ENCODE measurements at places on chromosomes 12 and 14. TPM values are rescaled to one million over a fixed set of nuclear protein-coding genes. Genes with fewer than 3 reads are reported as not detected.

SRGAP1 gene
- total RNA-seq = 3.0 TPM

PLEKHD1 gene
- not detected for total RNA-seq

DNA sequence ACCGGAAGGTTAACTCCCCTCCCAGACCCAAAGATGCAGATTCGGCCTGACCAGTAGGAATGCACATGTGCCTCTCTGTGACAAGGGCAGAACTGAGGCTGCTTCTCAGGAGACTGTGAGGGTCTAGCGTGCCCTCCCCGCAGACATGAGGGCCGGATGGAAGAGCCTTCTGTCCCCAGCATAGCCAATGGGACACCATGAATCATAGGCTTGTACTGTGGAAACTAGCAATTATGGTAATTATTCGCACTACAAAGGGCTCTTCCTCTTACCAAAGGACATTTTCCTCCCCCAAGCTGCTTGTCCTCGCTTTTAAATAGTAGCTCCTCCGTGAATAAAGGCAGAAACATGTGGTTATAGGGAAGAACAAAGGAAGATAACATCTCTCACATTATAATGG is 6.2 kb downstream of the COA8 start:
- peaks cover 3% of the 10 kb centered on the region for H3K4me1 ChIP-seq
- no peak for DNase-seq
- no peaks in the 10 kb centered on the region for H3K36me3 ChIP-seq
- H3K4me3 ChIP-seq = no peak overlapping the region
- H3K27ac ChIP-seq = no peak overlapping the region

DNA sequence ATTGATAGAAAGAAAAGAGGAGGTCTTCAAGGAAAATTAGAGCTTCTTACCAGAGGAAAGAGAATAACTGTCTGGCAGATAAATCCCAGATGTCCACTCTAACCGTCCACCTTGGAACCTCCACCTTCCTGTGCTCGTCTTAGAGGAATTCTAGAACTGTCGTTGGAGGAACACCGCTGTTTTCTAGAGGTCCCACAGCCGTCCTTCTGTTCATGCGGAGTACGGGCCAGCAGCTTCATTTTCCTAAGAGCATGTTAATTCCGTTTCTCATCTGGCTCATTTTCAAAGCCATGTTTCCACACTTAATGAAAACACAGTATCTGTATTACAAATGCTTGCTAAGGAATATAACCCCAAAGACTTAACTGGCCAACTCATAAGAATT is 107.9 kb upstream of the ESRRB start:
- H3K4me1 ChIP-seq = no peaks in the 10 kb centered on the region
- no peak overlapping the region for H3K4me3 ChIP-seq
- no peak for DNase-seq
- no peaks in the 10 kb centered on the region for H3K36me3 ChIP-seq
- no peaks in the 10 kb centered on the region for H3K27me3 ChIP-seq
- no peak overlapping the region for H3K27ac ChIP-seq

DNA sequence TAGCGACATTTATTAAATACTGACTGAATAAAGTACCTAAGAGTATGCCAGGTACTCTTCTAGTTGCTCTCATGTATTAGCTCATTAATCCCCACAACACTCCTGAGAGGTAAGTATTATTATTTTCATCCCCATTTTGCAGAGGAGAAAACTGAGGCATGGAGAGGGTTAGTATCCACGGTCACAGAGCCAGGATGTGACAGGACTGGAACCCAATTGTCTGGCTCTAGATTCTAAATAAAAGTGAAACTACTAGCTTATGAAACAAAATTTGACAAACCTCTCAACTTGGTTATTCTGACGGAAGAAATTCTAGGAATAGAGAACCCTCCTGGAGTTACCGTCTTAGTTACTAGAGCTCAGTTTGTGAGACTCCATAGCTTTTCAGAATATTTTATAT is 112.2 kb downstream of the CHST11 start:
- no peaks in the 10 kb centered on the region for H3K27me3 ChIP-seq
- no peaks in the 10 kb centered on the region for H3K4me1 ChIP-seq
- no peak overlapping the region for H3K4me3 ChIP-seq
- H3K27ac ChIP-seq = no peak overlapping the region

Data from neural progenitor cell (in vitro differentiated cells).